T-helper 2 cell (primary cell): ENCODE measurements at places on chromosomes 5 and 9.

GRCh38 chr9:105026451-105026850 lies 98.5 kb upstream of the ABCA1 start:
- no peak for DNase-seq

GRCh38 chr9:107809871-107810460 lies 320.4 kb upstream of the KLF4 start:
- DNase-seq = no peak

DNA sequence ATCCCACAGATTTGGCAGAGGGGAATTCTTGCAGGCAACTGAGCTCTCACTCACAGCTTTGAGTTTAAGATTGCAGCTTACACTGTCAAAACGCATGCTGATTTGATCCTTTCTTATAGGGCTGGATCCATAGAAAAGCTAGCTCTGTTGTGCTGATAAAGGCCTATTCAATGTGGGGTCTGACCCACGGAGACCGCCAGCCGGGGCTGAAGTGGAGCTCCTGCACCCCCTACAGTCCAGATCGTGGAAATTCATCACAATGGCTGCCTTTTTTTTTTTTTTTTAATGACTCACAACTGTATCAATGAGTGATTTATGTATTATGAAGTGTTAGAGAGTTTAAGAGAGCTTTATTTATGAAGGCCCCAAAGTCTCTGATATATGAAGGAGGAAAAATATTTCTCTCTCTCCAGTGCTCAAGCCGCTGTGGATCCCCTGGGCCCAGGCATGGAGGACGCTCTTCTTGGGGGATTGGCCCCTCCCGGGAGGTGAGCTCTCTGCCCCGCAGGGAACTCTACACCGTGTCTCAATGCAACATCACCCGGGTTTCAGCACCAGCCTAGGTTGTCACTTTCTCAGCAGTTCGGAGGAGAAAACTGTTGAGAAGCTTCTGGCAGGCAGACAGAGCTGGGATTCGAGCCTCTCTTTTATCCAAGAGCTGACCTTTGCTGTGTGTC lies 700.2 kb downstream of the IRX1 start:
- no peak for DNase-seq

DNA sequence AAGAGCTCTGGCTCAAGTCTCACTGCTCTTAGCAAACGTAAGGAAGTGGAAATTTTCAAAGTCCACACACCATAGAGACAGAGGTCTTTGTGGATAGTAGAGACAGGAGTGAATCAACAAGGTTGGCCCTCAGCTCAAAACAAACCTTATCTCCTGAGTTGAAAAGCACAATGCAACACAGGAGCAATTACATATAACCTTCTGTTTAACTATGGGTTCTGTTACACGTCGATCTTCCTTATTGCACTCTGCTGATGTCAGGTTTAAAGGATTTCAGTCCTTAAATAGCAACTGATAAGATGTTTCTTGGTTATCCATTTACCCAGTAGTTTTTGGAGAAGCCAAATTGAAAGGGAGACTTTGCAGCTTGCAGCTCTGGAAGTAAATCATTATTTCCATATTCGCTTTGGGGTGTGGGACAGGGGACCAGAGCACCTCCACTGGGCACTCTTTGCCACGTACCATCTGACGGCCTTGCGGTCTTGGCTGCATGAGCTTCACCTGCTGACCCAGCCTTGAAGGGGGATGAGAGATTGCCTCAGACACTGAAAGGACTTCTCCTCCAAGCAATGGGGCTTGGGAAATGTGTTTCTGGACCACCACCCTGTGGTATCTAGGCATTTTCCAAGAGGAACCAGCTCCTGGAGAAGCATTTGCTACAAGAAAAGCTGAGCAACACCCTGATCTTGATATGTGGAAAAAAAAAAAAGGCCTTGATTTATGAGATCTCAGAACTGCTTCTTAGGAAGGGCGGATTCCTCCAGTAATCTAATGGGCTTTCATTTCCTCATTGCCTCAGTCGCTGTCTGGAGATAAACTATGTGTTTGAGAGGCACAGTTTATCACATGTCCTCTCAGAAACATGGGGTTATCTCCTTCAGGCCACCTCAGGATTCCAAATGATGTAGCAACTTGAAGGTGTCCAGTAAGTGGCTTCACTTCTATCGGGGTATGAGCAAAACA lies 56.2 kb upstream of the ZNF622 start:
- DNase-seq = no peak

GRCh38 chr5:180209137-180209581 lies at the start of gene RASGEF1C:
TSS of gene RASGEF1C (minus strand) at chr5:180209211. CDS start at chr5:180138052, 71,159 bp downstream.
- DNase-seq = peak; percentile 32

DNA sequence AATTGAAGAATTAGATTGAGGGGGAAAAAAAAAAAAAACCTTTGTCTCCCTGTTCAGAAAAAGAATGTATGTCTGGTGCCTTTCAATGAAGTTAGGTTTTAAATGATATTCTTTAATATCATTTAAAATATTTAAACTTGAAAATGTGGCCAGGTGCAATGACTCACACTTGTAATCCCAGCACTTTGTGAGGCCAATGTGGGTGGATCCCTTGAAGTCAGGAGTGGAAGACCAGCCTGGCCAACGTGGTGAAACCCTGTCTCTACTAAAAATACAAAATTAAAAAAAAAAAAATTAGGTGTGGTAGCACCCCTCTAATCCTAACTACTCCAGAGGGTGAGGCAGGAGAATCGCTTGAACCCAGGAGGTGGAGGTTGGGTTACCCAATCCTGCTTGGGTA lies 111.1 kb upstream of the RASA1 start:
- DNase-seq = no peak

- DNase-seq = no peak
Observed at GRCh38 chr5:135541807-135542502, 6.2 kb upstream of the NEUROG1 start.

- no peak for DNase-seq
Observed at GRCh38 chr5:52894451-52894850, 94.7 kb upstream of the ITGA2 start.

DNA sequence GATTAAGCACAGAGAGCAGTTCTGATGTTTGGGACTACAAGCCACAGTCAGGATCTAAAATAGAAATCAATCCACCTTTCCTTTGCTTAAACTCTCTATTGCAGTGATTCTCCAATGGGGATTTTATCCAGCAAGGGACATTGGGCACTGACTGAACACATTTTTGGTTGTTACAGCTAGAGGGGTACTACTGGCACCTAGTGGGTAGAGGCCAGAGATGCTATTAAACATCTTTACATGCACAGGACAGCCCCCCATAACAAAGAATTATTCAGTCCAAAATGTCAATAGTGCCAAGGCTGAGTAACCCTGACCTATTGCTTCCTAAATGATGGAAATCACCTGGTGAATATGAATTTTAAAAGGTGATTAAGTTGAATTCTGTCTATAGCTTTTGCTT lies 12.0 kb downstream of the ZNF622 start:
- DNase-seq = no peak

DNA sequence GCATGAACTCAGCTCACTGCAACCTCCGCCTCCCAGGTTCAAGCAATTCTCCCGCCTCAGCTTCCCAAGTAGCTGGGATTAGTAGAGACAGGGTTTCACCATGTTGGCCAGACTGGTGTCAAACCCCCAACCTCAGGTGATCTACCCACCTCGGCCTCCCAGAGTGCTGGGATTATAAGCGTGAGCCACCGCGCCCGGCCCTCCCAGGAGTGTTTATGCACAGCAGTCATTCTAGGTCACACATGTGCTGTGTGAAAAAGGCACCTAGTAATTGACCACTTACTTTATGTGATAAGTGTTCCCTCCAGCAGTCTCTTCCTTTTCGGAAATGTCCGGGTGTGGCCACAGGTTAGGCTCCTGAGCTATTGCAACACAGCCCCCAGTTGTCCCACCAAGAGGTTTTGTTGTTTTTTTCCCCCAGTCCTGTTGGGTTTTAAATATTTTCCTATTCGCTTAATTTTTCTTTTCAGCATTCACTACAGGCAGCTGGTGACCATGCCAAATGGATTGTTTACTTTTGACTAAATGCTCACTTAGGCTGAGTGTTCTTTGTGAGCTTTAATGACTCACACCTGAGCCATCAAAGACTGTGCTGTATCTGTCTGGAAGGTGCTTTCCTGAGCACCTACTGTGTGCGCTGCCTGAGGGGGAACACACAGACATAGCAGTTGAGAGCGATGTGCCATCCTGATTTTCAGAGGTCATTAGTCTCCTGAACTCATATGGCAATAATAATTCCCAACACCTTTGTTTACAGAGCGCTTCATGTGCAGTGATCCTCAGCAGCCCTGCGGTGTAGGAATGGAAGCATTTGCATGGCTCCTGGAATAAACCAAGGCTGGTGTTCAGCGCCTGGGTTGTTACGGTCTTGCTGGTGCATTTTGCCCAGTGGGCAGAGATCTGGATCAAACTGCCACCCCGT lies 94.3 kb downstream of the MVB12B start:
- no peak for DNase-seq

GRCh38 chr5:11595045-11595444 lies 309.2 kb downstream of the CTNND2 start:
- DNase-seq = no peak

DNA sequence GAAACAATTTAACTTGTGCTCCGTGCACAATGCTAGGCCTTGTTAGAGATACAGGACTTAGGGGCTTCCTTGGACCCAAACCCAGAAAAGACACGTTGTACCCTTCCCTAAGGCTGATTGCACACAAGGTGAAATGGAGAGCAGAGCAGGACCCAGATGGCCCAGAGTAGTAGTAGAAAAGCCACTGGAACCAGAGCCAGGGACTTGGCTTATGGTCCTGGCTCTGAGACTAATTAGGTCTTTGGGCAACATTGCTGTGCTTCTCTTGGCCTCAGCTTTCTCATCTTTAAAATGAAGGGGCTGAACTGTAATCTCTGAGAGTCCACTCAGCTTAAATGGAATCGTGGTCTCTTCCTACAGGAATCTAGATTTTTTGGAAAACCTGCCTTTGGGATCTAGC lies 42.3 kb downstream of the EBF1 start:
- DNase-seq = no peak

DNA sequence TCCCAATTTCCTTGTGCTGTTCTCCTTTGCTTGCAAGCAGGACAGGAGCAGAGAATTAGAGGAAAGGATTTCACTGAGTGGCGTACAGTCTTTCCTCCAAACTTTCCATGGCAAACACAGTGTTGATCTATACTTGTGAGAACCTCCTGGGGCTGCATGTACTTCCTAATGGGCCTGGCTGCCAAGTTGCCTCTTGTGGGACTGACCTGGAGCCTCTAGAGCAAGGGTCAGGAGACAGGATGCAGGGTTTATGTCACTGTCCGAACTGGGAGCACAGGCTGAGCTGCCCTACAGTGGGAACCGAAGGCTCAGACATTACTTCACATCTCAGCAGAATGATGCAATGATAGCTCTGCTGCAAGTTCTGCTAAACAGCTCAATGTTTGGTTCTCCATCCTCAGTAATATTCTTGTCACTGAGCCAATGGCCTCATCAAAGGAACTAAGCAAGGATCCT lies 102.3 kb downstream of the ENC1 start:
- no peak for DNase-seq

DNA sequence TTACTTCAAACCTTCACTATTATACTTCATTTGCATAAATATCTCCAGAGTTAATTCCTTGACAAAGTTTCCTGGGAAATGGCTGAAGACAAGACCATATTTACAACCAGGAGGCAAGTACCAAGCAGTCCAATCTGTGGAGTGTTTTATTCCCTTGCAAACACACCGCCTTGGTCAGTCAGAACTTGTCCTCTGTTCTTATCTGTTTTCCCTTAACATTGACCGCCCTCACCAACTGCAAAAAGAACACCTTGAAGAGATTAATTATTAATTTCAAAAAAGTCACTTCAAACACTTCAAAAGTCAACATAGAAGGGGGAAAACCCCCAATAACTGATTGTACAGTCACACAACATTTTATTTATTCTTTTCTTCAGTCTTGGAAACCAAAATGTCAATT lies 269.0 kb upstream of the RGMB start:
- no peak for DNase-seq

GRCh38 chr5:55927861-55928655 lies 66.7 kb downstream of the IL6ST start:
- DNase-seq = no peak

DNA sequence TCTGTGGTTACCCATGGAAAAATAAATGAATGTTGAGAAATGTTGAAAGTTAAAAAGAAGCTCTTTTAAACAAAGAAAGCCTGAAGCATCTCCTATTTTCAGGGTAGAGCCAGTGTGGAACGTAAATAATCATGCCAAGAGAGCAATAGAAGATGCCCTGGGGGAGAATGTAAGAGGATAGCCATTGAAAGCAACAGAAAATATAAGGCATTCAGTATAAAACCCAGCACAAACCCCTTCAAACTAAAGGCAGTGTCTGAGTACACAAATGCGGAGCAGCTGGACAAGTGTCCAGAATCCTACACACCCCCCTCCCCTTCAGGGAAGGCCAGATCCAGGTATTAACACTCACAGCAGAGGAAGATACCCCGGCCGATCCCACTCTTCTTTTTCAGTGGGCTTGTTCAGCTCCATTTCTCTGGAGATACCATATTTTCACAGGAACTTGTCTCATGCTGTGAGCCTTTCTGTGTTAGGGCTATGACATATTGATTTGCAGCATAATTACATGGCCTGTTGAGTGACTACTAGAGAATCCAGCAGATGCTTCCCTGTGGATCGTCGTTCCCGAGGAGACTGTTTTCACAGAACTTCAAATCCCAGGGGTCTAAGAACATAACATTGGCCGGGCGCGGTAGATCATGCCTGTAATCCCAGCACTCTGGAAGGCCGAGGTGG lies 101.2 kb downstream of the PLK2 start:
- DNase-seq = no peak

DNA sequence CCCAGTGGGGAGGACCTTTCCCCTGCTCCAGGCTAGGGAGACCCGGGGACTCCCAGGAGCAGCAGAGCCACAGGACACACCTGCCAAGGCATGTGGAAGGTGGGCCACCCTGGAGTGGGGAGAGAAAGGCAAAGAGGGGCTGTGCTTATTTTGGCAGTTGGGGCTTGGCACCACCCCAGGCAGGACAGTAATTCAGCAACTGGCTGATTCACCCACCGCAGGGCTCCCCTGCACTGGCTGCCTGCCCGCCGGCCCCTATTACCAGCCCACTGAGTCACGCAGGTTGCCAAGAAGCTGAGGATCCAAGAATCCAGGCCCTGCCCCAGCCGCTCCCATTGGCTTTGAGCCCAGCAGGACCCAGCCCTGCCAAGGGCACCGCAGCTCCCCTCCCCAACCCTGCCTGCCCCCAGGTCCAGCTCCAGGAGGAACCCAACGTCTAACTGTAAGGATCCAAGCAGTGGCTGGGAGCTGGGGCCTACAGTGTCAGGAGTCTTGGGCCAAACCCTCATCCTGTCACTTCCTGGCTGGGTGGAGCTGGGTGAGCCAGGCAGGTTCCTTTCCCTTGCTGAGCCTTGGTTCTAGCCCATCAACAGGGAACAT lies 14.2 kb upstream of the RALGDS start:
- no peak for DNase-seq

GRCh38 chr5:79809743-79810142 lies 120.1 kb downstream of the CMYA5 start:
- no peak for DNase-seq

- DNase-seq = no peak
Observed at GRCh38 chr5:147986134-147986757, 77.5 kb upstream of the SPINK5 start.

DNA sequence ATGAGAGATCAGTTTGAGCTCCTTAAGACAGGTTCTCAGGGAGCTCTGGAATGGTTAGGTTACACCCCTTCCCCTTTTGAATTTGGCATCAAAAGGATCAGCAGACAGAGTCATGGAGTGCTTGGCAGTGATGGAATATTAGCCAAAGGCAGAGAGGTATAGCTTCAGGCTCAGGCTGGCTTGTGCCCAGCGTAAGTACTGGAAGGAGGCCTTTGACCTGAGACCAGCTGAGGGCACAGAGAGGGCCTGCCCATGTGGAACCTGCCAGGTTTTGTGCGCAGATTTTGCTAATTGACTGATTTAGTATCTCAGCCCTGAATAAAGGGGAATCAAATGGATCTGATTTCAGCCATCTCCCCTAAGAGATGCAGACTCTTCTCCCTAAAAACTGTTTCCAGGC lies 81.5 kb downstream of the RGS3 start:
- no peak for DNase-seq
